ENCODE measurements at places on chromosomes 1 and 21. TPM values are rescaled to one million over a fixed set of nuclear protein-coding genes. Genes with fewer than 3 reads are reported as not detected.

DNA sequence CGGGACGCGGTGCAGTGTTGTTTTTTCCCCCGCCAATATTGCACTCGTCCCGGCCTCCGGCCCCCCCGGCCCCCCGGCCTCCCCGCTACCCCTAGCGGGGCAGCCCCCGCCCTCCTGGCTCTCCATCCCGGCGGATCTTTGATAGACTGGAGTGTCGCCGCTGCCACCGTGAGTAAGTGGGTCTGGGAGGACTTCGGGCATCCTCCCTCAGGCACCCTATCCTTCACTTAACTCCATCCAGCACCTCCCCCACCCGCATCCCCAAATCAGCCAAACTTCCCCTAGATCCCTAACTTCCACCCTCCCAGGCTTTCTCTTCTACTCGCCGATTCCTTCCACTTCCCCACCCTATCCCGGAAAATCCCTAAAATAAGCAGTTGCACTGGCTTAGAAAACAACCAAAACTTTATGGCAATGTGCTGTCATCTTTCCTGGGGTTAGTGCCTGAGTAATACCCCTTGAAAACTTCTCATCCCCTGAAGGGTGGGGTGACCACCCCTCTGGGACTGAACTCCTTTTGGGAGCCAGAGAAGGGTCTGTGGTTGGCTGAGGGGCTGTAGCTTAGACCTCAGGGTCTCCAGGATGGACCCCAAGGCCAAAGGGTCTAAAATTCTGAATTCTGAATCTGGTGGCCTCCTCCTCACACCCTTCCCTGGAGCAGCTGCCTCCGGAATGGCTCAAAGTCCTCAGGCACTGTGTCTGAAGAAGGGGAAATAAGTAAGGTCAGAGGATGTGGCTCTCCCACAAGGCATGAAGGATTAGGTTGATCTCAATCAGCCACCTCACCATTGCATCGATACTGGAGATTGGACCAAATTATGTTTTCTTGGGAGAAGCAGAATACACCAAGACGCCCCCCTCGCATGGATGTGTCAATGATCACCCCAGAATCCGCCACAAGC lies 12.2 kb downstream of the THBS3 start:
- no peak for DNase-seq

DNA sequence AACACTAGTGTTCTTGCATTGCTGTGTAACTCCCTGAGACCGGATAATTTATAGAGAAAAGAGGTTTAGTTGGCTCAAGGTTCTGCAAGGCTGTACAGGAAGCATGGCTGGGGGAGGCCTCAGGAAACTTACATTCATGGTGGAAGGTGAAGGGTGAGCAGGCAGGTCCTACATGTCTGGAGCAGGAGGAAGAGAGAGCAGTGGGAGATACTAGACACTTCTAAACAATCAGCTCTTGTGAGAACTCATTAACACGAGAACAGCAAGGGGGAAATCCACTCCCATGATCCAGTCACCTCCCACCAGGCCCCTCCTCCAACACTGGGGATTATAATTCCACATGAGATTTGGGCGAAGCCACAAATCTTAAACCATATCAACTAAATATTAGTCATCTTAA lies 30.1 kb downstream of the RNF2 start:
- DNase-seq: no peak

DNA sequence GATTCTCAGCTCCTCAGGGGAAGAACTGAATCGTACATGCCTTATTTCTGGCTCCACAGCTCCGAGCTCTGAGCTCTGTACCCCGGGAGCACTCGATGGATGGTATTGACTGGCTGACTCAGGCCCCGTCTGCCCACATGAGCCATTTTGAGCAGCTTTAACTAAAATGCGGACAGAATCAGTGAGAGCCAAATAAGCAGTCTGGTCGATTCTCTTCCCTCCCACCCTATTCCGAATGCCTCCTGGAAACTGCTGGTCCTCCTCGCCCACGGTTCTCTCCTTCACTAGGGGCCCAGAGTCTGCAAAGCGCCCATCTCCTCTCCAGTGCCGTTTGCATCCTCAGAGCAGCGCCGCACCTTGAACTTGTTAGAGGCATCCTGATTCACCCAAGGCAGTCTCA lies 125.9 kb upstream of the IRF2BP2 start:
- DNase-seq: no peak

KLF17 gene
- 0.95 TPM for total RNA-seq
